ENCODE measurements at places on chromosomes 16 and 17.

DNA sequence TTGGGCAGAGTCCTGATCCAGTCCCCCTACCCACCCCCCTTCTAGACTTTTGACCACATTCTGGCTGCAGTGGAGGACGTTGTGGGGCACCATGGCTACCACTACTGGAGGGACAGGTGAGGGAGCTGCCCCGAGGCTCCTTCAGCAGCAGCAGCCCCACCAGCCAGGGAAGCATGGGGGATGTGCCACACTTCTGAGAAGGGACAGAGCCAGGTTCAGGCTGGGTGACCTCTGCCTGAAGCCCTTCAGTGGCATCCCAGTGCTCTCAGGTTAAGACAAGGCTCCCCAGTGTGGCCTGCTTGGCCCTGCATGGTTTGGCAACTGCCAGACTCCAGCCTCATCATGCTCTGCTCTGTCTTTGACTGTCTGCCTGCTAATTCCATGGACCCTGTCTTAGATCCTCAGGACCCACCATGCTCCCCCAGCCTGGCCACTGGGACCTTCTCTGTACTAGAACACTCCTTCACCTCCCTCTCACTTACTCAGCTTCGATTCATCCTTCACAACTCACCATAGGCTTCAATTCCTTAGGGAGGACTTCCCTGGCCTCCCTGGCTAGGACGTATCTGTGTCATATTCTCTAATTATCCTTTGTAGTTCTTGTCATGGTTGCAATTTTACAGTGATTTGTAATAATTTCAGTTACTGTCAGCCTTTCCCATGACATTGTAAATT is 8.8 kb downstream of the SLC9A5 start:
- no peak for DNase-seq

DNA sequence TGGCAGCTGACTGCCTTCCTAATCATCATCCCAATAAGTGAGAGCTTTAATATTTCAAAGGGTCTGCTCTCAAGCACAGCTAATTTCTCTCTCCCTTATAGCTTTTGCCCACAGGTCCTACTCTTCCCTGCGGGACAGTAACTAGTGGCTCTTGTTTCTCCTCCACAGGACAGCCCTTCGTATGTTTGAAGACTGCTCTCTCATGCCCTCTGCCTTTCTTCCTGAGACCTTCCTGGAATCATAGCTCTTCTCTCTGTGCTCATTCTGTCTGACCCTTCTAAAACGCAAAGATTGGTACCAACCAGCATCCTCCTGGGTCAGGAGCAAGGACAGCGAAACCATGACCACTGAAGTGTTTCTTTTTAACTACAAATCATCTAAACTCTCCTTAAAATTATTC is 168.9 kb downstream of the GRIN2A start:
- no peak for DNase-seq

- no peak for DNase-seq
Measured at GRCh38 chr16:31703526-31704128, 170.0 kb upstream of the ZNF267 start.

GRCh38 chr16:89170346-89171215 is 967 bp upstream of the CDH15 start:
- DNase-seq = no peak

DNA sequence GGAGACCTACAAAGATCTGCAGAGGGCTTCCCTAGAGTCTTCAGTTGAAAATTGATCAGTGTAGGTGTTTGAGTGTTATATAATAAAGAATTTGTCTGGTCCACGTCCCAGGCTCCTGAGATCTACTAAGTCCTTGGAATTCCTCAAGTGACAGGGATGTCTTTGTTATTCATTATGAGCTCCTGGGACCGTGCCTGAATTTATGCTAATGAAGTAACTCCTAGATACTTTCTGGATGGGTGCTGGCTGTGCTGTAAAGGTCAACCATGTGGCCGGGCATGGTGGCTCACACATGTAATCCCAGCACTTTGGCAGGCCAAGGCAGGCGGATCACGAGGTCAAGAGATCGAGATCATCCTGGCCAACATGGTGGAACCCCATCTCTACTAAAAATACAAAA is 43.7 kb downstream of the CDC27 start:
- no peak for DNase-seq

DNA sequence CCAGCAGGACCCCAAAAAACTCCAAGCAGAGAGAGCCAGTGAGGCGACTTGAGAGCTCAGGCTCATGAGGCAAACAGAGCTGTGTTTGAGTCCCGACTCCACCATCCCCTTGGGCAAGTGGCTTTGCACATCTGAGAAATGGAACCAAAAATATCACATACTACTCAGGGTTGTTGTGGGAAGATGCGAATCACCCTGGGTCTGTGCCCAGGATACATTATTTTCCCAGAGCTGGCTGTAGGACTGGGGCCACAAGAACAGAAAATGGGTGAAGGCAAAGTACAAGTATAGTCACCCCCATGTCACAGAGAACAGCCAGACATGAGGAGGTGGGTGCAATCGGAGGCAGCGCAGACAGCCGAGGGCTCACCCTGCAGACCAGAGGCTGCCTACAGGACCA is 127.3 kb downstream of the GAS7 start:
- no peak for DNase-seq

- DNase-seq = peak; percentile 85
Measured at GRCh38 chr17:62668091-62668804, 40.8 kb downstream of the MRC2 start.

DNA sequence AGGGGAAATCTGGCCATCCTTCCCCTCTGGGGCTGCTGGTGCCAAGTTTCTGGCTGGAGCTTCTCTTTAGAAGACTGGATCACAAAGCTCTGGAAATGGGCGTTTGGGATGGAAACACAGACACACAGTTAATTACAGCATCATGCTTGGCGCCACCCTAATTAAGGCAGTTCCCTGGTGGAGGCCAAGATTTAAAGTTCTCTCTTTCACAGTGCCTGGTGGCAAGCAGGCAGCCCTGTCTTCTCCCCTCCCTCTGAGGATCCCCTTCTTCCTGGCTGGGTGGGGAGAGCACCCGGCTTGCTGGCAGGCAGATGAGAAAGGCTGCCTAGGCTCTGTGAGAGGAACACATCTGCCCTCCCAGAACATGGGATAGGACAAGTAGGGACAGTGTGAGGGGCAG is 59.0 kb upstream of the NKD1 start:
- DNase-seq = no peak

- no peak for DNase-seq
Measured at GRCh38 chr16:12220766-12221165, 244.2 kb downstream of the SNX29 start.

DNA sequence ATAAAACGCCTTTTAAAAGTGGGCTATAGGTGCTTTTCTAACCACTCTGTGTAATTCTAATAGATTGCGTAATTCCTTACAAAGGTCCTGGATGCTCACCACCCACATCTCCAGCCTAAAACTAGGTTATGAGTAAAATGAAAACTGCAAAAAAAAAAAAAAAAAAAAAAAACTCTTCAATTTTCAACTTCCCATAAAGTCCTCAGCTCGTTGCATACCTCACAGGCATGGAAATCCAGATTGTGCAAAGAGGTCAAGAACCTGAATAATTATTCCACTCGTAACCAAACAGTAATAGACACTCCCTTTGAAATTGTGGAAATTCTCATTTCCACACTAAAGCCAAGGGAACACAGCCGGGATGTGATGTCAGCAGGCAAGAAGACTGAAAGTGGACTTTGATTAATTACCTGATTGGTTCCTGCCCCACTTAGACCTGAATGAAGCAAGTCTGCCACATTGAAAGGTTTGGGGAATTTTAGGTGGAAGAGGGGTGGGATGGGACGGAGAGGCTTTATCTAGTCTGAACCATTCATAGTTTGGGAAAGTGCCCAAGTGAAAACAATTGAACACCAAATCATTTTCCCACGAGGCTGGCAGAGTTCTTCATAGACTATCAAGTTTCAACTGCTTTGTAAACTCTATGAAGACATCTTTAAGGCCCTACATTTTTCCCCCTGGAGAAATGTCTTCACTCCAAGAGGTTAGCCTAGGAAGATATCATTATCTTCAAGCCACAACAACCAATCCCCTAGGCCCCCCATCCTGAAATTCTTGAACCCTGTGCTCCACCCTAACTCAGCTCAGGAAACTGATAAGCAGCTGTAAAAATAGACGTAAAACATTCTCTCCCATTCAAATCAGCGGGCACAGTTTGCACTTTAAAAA is 49.1 kb upstream of the TANC2 start:
- DNase-seq = no peak

DNA sequence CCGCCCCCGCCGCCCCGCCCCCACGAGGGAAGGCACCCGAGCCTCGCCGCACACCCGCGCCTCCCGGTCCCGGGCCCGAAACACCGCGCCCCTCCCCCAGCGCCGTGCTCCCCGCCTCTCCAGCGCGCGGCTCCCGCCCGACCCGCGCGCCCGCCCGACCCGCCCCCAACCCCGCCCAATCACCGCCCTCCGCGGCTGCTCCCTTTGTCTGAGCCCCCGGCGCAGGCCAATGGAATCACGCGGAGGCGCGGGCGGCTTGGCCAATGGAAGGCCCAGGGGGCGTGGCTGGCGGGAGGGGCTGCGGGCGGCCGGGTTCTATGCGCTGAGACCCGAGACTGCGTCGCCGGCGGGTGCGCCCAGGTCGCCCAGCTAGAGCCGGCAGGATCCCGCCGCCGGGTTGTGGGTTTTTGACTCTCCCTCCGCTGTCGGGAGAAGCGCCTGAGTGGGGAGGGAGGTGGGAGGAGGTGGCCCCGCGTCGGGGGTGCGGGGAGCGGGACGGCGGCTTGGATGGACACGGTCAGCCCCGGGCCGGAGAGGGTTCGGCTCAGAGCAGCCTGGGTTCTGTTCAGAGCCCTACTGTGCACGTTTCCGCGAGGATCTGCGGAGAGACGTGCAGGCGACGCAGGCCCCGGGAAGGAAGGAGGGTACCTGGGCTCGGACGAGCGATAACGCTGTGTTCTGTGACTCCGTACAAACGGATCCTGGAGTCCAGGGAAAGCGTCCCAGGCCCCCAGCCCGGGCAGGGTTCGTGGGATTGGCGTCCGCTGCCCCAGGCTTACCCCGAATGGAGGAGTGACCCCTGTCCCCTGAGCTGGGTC is 49.0 kb upstream of the BAHCC1 start:
- peak; percentile 100 for DNase-seq
